Peyer's patch (tissue), 4 donors: ENCODE measurements at places on chromosomes 12 and 14. TPM values are rescaled to one million over a fixed set of nuclear protein-coding genes. Genes with fewer than 3 reads are reported as not detected.
A peak's percentile ranks its signal among the peaks of the same experiment; 100 is the strongest.

The MFAP5 gene
- total RNA-seq, result 35.9 TPM

DNA sequence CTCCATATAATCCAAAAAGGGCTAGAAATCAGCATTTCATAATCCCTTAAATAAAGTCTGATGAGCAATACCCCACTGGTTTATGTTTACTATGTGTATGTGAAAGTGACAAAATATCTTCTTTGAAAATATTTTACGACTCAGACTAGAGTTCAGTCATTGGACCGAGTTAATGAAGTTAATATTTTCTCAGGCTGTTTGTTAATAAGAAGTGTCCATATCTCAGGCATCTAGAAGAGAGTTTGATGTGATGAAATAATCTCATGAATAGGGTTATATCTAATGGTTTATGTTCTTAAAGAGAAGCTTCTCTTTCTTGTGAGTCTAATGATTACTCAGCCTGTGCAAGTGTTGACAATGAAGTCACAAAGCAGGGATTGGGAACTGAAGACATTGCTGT, 51.8 kb downstream of the WIF1 start:
- H3K27me3 ChIP-seq, result no peaks in the 10 kb centered on the region
- H3K36me3 ChIP-seq, result no peaks in the 10 kb centered on the region
- H3K4me3 ChIP-seq, result no peak overlapping the region
- no peak for DNase-seq

The PRICKLE1 gene
- 12.6 TPM for total RNA-seq

The TOX4 gene
- 51.0 TPM for total RNA-seq

DNA sequence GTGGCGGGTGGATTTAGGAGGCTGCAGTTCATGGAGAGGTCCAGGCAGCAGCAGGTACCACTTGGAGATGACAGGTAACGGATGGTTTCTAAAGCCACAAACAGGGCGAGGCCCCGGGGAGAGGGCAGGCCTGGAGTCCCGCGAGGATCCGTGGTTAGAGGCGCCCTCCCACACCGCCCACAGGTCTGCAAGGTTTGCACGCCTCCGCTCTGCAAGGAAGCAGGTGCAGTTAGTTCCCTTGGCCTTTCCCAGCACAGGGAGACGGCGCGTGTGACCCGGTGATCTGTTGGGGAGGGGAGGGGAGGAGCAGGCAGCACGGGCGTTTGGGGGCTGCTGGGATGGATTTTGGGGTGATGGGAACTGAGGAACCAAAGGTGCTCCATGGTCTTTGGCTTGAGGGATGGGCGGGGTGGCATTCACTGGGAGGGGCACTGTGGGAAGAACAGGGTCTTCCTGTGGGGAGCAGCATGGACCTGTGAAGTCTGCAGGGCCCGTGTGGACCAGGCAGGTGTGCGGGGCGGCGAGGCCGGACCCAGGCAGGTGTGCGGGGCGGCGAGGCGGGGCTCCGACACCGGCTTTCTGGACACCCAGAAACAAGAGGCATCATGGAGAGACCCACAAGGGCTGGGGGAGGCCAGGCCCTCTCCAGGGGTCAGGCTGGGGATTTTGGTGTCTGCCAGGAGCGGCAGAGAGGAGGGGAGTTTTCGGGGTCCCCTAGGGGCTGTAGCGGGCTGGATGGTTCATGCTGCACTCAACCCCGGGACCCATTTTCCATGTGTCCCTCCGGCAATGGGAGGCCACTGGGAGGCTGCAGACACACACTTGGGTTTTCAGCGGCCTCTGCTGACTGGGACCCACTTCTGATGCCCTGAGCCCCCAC, 29.1 kb downstream of the NOC4L start:
- H3K4me3 ChIP-seq, result no peak overlapping the region
- H3K36me3 ChIP-seq, result no peaks in the 10 kb centered on the region
- no peak overlapping the region for H3K27ac ChIP-seq

The SYNDIG1L gene
- total RNA-seq, result not detected

GRCh38 chr14:50967103-50967502, 22.8 kb upstream of the PYGL start:
- H3K4me3 ChIP-seq, result no peak overlapping the region
- H3K27ac ChIP-seq, result no peak overlapping the region
- H3K4me1 ChIP-seq, result no peaks in the 10 kb centered on the region
- no peaks in the 10 kb centered on the region for H3K27me3 ChIP-seq

The LRP1 gene
- total RNA-seq, result 271 TPM

The SPATS2 gene
- 28.0 TPM for total RNA-seq

DNA sequence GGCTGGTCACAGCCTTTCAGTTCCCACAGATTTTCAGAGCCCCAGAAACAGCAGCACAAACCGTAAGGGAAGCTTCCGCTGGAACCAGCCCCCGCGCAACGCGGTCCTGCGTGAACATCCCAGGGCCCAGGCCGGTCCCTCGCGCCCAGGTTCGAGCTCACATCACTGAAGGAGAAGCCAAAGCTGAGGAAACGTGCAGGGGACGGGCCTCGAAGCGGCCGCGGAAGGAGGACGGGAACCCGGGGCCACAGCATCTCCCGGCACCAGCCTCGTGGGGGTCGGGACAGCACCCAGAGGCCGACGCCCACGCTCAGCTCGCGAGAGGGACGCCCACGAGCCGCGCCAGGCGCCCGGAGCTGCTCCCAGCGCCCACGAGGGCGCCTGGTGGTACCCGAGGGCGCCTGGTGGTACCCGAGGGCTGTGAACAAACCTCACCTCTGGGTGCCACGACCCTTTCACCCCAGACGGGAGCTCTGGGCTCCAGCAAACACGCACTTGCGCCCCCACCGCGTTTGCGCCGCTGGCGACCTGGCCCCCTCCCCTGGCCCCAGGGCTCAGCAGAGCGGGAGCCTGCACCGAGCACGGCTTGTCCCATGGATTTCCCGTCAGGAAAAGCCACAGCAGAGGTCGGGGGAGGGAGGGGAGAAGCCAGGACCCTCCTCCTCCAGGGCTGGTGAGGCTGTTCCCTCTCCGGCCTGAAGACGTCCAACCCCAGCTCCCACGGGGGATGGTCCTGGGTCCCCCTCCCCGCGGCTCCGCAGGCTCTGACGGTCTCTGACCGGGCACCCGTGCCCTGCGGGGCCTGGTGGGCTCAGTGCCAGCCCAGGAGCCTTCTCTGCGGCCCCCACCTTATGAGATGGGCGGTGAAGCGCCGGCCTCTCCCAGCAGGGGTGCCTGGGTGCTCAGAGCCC, 6.9 kb downstream of the LRCOL1 start:
- H3K27me3 ChIP-seq, result peaks cover 8% of the 10 kb centered on the region
- peaks cover 30% of the 10 kb centered on the region for H3K4me1 ChIP-seq
- no peaks in the 10 kb centered on the region for H3K36me3 ChIP-seq
- no peak for DNase-seq
- peak overlapping the region; percentile 20 for H3K4me3 ChIP-seq
- peak overlapping the region; percentile 60 for H3K27ac ChIP-seq

- H3K4me3 ChIP-seq, result no peak overlapping the region
- no peak overlapping the region for H3K27ac ChIP-seq
- no peaks in the 10 kb centered on the region for H3K27me3 ChIP-seq
- no peaks in the 10 kb centered on the region for H3K4me1 ChIP-seq
- no peak for DNase-seq
Measured at GRCh38 chr14:52227619-52228222, 39.8 kb upstream of the PTGDR start.

DNA sequence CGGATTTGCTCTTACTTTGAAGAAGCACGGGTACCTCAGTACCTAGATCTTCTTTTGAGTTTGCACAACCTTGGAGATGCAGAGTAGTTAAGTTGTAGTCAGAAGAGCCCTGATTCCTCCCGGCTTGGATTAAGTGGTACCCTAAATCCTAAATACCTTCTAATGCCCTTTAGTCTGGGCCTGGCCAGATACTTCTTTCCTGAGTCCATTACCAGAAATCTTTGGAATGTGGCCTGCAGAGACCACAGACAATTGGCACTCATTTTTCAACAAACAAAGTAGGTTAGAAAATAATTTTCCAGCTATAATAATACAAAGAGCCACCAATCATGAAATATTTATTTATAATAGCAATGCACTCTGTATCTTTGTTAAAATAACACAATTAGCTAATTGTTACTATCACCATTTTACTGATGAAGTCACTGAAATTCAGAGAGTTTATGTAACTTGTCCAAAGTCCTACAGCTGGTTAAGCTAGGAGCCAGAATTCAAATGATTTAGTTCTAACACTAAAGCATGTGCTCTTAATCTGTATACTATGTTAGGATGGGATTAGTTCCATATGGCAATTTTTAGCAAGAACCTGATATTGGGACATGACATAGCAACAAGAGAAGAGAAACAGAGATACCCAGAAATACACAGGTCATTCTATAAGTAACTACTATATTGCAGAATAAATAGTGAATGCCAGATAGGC, 132.1 kb upstream of the PDZRN4 start:
- no peak overlapping the region for H3K4me3 ChIP-seq
- H3K27ac ChIP-seq, result no peak overlapping the region
- no peaks in the 10 kb centered on the region for H3K36me3 ChIP-seq

- no peaks in the 10 kb centered on the region for H3K27me3 ChIP-seq
- H3K4me3 ChIP-seq, result no peak overlapping the region
- no peak for DNase-seq
- H3K27ac ChIP-seq, result no peak overlapping the region
Measured at GRCh38 chr12:62805517-62805916, 129.4 kb downstream of the PPM1H start.

GRCh38 chr14:68384881-68385280, 408.0 kb downstream of the ZFP36L1 start:
- no peak for DNase-seq
- H3K36me3 ChIP-seq, result no peaks in the 10 kb centered on the region
- H3K4me1 ChIP-seq, result no peaks in the 10 kb centered on the region
- no peak overlapping the region for H3K4me3 ChIP-seq
- H3K27ac ChIP-seq, result peak overlapping the region; percentile 42

DNA sequence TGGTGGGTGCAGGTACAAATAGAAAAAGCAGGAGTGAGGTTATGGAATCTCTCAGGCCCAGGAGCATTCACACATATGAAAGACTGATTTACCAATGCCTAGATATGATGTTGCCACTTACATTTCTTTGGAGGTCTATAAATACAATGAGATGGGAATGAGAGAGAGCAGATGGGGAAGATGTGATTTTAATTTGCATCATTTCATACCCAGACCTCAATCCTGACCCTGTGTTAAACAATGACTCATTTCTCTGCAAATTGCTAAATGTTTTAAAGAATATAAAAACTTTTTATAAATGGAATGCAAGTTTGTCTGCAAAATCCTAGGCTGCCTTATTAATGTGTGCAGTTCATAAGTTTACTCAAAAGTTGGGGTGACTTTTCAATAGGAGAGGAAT, 38.6 kb upstream of the GNG2 start:
- H3K4me3 ChIP-seq, result no peak overlapping the region
- H3K27ac ChIP-seq, result no peak overlapping the region
- H3K36me3 ChIP-seq, result no peaks in the 10 kb centered on the region

GRCh38 chr14:85943192-85943591, 413.2 kb downstream of the FLRT2 start:
- no peak overlapping the region for H3K27ac ChIP-seq
- H3K4me3 ChIP-seq, result no peak overlapping the region
- no peaks in the 10 kb centered on the region for H3K27me3 ChIP-seq
- no peaks in the 10 kb centered on the region for H3K4me1 ChIP-seq
- no peaks in the 10 kb centered on the region for H3K36me3 ChIP-seq

DNA sequence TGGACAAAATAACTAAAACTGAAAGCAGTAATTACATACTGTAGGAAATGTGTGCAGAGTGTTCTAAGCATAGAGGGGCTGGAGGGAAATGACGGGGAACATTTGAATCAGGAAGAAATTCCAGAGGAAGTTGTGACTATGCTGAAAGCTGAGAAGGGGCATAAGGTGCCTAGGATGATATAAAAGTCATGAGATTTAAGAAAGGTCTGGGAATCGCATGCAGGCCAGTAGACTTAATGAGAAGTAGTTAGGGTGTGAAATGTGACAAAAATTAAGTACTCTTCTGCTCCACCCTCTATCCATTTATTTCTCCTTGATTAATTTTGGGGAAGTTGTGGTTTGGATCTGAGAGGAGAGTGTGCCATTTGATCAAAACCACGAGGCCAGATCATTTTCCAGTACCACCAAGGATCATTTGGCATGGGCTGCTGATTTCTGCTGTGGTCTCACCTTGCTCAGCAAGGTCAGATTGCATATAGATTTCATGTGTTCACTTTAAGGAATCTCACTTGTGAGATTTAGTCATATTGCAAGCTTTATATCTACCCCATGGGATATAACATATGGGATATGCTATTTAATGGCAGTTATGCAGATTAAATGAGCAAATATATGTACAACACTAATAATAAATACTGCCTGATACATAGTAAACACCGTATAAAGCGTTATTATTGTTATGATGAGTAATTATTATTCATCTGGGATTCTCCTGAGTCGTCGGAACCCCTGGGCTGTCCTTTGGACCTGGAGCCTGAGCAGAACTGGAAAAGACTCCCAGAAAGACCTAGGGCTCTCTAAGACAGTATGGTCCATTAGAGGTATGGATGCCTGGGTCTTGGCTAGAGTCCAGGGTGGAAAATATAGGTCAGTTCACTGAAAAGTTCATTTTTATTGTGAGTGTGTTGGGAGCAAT, 72.3 kb downstream of the SRGAP1 start:
- no peaks in the 10 kb centered on the region for H3K36me3 ChIP-seq
- DNase-seq, result no peak
- H3K27me3 ChIP-seq, result no peaks in the 10 kb centered on the region
- no peak overlapping the region for H3K27ac ChIP-seq

GRCh38 chr12:92602476-92602875, 100.3 kb upstream of the PLEKHG7 start:
- H3K27me3 ChIP-seq, result no peaks in the 10 kb centered on the region
- no peak for DNase-seq
- H3K36me3 ChIP-seq, result no peaks in the 10 kb centered on the region
- H3K4me1 ChIP-seq, result no peaks in the 10 kb centered on the region

GRCh38 chr12:66345212-66345611, 42.9 kb downstream of the HELB start:
- H3K27me3 ChIP-seq, result no peaks in the 10 kb centered on the region
- H3K4me3 ChIP-seq, result no peak overlapping the region
- H3K36me3 ChIP-seq, result peaks cover 5% of the 10 kb centered on the region
- no peaks in the 10 kb centered on the region for H3K4me1 ChIP-seq
- no peak overlapping the region for H3K27ac ChIP-seq

The BAZ1A gene
- 61.1 TPM for total RNA-seq

DNA sequence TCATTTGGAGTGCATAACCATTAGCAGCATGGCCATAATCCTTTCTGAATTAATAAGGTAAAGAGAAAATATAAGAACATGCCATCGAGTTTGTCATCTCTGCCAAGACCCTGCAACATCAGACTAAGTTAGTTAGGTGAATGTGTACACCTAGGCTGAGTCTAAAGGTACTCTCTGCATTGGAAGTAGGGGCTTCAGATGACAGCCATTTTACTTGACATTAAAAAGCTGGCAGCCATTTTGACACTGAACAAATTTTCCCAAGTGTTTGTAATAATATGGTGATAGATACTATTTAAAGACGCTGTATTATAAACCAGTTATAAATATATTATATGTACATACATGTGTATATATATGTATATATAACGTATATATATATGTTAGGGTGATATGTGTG, 79.0 kb downstream of the SUDS3 start:
- no peak for DNase-seq
- H3K36me3 ChIP-seq, result no peaks in the 10 kb centered on the region
- no peaks in the 10 kb centered on the region for H3K4me1 ChIP-seq
- H3K27ac ChIP-seq, result no peak overlapping the region

DNA sequence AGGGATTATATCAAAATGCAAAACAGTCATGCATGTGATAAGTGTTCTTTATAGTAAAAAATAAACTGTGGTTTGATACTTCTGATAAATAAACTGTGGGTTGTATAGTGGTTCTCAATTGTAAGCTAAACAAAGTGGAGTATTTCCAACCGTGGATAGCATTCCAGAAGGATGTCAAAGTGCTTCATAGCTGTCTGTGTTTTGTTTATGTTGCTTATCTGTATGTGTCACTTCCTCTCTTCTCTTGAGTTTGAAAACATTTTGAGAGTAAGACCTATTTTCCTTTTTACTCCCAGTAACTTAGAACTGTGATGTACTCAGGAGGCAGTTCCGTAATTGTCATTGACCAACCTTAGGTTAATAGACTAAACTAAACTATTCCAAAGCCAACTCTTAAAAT, 415.8 kb downstream of the TMTC2 start:
- no peaks in the 10 kb centered on the region for H3K4me1 ChIP-seq
- no peak overlapping the region for H3K27ac ChIP-seq
- no peaks in the 10 kb centered on the region for H3K36me3 ChIP-seq
- no peak overlapping the region for H3K4me3 ChIP-seq
